ENCODE measurements at places on chromosomes 4 and X.
A peak's percentile ranks its signal among the peaks of the same experiment; 100 is the strongest.

- no peak for DNase-seq
Observed at GRCh38 chr4:169225812-169226211, 44.9 kb downstream of the SH3RF1 start.

GRCh38 chrX:106894392-106894909, 8.7 kb downstream of the RIPPLY1 start:
- DNase-seq, result peak; percentile 80

GRCh38 chr4:186953599-186954260, 230.1 kb upstream of the FAT1 start:
- no peak for DNase-seq

DNA sequence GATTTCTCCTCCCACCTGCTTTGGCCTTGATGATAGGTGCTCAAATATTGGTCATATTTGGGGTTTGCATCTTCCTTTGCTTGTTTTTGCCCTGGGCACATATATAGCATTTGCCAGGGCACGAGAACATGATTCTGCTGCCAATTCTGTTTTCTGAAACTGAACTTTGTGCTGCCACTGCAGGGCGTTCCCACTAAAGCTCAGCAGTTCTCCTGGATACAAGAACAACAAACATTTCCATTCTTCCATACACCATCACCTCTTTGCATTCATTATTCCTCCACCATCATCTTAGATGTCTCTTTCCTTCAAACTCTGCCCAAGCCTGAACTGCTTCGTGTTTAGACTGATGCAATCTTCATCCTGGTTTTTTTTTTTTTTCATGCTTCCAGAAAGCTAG, 36.3 kb upstream of the GATB start:
- no peak for DNase-seq

GRCh38 chr4:174583056-174583455, 60.8 kb upstream of the HPGD start:
- no peak for DNase-seq

- DNase-seq, result peak; percentile 41
Observed at GRCh38 chrX:134801267-134801666, 143.0 kb upstream of the PLAC1 start.

- peak; percentile 79 for DNase-seq
Observed at GRCh38 chr4:1011022-1011665, at the start of gene FGFRL1. Gene FGFRL1, plus strand, starts transcription at chr4:1011626. Its CDS starts 860 bp downstream, at chr4:1012486.

DNA sequence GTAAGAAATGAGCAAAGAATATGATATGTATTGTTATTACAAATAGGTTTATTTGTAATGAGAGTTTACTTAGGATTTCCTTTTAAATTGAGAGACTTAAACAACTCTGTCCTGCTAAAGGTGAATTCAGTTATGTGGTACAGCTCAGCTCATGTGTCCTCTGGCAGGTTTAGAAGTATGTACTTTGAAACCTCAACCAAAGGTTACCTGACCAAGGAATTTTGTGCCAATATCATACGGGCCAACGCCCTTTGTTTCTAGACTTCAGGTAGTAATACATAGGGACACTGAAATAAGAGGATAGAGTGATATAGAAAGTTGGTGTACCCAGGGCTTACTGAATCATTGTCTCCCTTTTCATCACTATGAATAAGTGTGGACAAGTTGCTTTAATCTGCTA, 25.7 kb downstream of the SLAIN2 start:
- DNase-seq, result no peak

- no peak for DNase-seq
Observed at GRCh38 chrX:17869580-17869979, 8.5 kb upstream of the RAI2 start.

All from NCI-H82 (cell line).